ENCODE measurements at places on chromosomes 3 and 15. TPM values are rescaled to one million over a fixed set of nuclear protein-coding genes. Genes with fewer than 3 reads are reported as not detected.

Gene TNFSF10
- not detected for total RNA-seq

Gene SLCO2A1
- not detected for total RNA-seq

Gene UBE2E1
- 85.3 TPM for total RNA-seq

Gene LRTM1
- total RNA-seq = not detected

Gene SCAANT1
- total RNA-seq = not detected

Gene DOCK3
- total RNA-seq = 0.38 TPM

Gene EIF4G1
- 253 TPM for total RNA-seq

Measured in A549 treated with RU486 at 1 μM for 4 hours (cell line).